SK-N-DZ (cell line): ENCODE measurements at places on chromosomes 2 and 18.
A peak's percentile ranks its signal among the peaks of the same experiment; 100 is the strongest.

DNA sequence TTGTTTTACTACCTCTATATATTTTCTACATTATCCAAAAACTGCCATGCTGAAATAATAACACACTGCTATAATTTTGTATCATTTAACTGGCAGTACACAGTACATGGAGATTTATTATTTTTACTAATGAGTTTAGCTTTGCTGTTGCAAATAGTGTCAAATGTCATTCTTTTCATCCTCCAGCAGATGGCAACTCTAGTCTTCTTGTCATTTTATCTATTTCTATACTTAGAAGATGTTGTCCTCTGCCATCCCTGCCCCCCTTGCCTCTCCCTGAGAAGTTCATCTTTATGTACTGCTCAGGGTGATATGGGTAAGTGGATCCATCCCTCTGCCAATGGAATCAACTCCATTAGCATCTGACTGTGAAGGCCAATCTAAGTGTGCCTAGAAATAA is 21.7 kb upstream of the LRRTM1 start:
- DNase-seq = peak; percentile 86

GRCh38 chr2:69070969-69071368 is 58.0 kb downstream of the ANTXR1 start:
- no peak for DNase-seq

DNA sequence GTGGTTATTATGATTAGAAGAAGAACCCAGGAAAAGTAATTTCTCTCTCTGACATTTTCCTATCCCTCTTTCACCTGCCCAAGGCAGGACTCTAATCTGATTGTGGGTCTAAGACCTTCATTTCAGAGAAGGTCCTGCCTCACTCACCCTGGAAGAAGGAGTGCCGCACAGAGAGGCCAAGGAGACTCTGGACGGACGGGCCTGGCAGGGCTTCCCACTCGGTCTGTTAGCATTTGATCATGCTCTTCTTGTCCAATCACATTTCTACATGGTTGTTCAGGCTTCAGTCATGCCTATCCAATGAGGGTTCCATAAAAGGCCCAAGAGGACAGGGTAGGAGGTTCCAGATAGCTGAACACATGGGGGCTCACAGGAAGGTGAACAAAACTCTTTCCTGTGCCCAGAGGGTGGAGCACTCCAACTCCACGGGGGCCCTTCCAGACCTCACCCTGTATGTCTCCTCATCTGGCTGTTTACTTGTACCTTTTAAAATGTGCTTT is 27.0 kb downstream of the ZNF892 start:
- DNase-seq = no peak

DNA sequence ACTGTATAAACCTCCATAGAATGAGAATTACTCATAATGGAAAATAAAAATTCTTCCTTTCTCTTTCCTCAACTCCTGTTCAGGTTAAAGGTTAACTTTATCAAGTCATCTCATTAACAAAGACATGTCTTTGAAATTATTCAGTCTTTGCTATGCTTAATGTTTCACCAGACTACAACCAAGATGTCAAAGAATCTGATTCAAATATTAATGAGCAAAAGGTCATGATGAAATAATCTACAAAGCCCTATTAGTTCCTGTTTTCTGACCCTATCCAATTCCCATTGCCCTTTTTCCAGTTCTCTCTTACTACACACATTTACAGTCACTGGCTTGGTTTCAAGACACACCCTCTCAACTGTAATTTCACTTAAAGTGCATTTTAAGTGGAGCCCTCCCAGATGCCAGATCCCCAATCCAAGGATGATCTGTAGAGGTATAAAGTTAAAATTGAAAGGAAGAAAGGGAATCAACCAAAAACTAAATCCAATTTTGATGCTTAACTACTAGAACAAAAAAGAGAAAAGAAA is 246.9 kb upstream of the CYP26B1 start:
- no peak for DNase-seq

DNA sequence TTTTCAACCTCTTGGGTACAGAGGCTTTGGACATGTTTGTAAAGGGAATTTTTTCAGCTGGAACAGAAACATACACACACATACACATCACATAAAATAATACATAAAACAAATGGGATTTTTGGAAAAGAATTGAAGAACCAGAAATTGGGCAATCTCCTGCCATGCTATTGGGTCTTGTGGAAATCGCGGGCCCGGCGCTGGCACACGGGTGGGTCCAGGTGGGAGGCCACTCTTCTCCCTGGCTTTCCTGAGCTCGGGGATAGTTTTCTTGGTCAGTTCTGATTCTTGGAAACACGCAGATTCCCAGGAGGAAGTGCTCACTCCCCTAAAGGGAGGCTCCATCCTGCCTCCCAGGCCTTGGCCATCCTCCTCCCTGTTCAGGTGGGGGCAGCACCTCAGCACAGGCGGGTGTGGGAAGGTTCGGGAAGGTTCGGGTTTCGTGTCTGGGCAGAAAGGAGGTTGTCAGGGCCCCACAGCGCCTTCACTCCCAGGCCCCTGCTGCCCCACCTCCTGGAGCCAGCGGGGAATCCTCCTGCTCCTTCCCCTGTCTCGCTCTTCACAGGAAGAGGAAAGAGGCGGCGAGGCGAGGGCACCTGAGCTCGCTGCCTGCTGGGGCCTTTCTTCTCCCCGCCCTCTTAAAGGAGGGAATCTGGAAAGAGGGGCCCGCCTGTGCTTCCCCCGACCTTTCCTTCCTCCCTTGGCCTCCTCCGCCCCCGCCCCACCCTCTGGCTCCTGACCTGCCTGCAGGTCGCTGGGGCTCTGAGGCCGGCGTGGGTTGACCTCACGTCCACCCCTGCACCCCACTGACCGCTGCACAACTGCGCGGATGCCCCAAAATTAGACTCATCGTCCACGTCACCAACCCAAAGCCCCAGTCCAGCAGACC is 97.8 kb upstream of the PXDN start:
- DNase-seq = no peak

- peak; percentile 52 for DNase-seq
Observed at GRCh38 chr2:157838442-157839161, 37.5 kb downstream of the ACVR1 start.
